ENCODE measurements at places on chromosomes 6 and 20.

GRCh38 chr6:44262467-44263353 lies 2.6 kb downstream of the NFKBIE start:
- DNase-seq, result no peak

DNA sequence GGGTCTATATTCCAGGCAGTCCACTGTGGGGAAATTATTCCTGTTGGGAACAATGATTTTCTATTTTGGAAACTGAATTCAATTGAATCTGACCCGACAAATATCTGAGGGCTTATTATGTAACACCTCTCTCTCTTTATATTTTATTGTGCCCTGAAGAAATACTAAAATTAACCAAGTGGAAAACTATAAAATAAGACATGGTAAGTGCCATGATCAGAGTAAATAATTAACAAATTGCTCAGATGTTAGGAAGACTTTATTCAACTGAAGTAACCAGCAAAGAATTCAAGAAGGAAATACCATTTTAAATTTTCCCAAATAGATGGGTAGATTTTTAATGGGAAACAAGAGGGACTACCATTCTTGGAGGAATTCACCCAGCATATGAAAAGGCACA lies 632.9 kb downstream of the MAFB start:
- no peak for DNase-seq

GRCh38 chr20:38218566-38218885 lies 42.0 kb downstream of the KIAA1755 start:
- DNase-seq, result no peak

DNA sequence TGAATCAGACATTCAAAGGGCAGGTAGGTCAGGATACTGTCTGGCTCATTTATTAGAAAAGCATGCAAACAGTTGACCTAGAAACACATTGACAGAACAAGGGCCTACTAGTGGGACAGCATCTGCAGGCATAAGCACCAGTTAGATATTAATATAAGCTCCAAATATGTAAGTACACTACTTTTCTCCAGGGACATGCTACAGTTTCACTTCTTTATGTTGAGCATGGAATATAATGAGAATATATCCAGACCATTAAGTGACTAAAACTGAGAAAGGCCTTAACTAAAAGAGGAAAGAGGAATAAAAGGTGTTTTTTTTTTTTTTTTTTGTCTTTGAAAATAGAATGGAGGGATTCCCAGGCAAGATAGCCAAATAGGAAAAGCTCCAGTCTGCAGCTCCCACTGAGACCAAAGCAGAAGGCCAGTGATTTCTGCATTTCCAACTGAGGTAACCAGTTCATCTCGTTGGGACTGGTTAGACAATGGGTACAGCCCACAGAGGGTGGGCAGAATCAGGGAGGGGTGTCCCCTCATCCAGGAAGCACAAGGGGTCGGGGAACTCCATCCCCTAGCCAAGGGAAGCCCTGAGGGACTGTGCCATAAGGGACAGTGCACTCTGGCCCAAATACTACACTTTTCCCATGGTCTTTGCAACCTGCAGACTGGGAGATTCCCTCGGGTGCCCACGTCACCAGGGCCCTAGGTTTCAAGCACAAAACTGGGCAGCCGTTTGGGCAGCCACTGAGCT lies 251.6 kb downstream of the PHF3 start:
- DNase-seq, result no peak

DNA sequence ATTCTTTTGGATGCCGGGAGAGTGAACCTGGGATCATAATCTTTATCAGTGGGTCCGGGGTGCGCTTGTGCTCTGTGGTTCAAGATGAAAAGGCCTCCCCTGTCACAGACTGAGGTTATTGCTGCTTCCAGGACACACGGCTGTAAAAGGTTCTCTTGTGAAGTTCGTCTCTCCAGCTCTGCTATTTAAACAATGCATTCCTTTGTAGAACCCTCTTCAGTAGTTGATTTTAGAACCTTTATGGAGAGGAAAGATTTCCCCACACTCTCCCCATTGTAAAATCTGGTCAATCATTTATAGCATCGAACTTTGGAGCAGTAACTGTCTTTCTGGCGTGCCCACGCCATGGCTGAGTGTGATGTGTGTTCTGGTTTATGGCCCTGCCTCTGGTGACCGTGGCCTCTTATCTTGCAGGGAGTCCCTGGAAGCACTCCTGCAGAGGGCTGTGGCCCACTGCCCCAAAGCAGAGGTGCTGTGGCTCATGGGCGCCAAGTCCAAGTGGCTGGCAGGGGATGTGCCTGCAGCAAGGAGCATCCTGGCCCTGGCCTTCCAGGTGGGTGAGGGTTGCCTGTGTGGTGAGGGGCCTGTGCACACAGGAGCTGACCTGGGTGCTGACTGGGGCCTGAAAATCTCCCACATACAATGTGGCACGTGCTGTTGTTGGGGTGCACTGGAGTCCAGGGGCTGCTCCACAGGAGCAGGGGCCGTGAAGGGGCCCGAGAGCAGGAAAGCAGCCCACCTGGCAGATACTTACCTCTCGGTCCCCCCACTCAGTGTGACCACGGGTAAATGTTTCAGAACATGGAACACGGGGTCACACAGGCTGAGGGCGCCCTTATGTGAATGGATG lies 11.6 kb upstream of the C20orf204 start:
- no peak for DNase-seq

DNA sequence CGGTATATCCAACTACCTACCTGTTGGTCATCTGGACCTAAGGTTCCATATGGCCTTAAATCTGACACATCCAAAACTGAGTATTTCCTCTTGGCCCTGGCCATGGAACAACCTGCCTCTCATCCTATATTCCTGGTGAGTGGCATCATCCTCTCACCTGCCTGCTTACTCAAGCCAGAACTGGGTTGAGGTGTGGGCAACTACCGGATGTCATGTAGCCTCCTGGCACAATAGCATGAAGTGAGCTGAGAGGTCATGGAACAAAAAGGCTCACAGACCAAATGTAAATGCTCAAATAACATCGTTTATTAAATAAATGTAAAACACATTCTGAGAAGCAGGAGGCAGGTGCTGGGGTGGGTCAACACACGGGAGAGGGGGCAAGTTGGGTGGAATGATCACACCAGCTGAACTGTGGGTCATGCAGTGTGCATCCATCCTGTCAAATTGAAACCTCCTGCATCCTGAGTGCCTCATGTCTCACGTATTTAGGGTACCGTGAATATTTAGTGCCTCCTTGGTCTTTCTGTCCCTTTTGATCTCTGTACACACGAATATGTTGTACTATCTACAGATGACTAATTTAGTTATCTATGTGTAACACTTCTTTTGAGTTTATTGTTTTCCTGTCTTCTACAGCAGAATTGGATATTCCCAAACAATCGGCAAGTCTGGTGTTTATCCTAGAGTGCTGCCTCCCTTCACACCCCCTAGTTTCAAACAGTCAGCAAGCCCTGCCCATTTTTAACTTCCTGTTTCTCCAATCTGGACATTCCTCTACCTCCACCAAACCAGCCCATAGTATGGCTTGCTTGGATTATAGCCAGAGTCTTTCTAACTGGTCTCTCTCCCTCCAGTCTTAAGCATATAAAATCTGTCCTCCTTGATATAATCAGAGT lies 7.9 kb upstream of the POU5F1 start:
- DNase-seq, result no peak

DNA sequence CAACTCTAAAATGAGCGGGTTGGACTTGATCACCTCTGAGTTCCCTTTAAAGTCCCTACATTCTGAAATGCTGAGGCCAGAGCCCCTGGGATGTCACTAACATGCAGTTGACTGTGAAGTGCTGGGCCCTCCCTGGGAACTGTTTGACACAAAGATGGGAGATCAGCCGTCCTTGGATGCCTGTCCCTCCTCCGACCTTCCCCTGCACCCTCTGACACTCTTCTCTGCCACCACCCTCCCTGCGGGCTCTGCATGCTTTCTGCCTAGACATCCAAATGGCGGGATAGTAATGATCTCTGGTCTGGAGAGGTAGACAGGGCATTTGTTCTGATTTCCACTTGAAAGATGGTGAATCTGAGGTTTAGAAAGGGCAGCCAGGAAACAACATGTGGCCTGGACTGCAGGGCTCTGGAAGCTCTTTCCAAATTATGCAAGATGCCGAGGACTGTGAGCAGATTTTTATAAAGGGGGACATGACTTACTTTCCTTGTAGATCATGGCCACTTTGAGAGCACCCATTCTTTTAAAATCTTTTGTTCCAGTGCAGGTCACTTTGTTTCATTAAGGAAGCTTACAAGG lies 113.2 kb downstream of the ZDHHC14 start:
- no peak for DNase-seq

- DNase-seq, result no peak
Measured at GRCh38 chr6:57220083-57220703, 1.9 kb downstream of the RAB23 start.

- no peak for DNase-seq
Measured at GRCh38 chr6:3350252-3350796, 91.6 kb downstream of the PSMG4 start.

- peak; percentile 73 for DNase-seq
Measured at GRCh38 chr6:138001750-138002349, 105.4 kb downstream of the PERP start.

- no peak for DNase-seq
Measured at GRCh38 chr20:1345030-1345755, 16.3 kb upstream of the SDCBP2 start.

DNA sequence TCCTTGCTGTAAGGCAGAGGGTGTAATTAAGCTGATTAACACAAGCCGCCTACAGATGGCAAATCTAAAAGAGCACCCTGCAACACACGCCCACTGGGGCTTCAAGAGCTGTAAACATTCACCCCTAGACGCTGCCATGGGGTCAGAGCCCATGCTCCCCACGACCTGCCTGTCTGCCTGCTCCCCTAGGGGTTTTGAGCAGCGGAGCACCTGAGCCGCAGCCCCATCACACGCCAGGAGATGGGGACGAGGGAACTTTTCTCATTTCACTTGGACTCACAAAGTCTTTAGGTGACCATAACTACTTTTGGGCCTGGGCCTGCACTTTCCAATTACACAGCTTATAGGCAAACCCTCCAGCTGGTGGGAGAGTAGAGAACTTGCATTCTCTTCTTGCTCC lies 99.0 kb upstream of the SOX4 start:
- peak; percentile 59 for DNase-seq

- DNase-seq, result no peak
Measured at GRCh38 chr20:35453647-35454046, 1.8 kb upstream of the CEP250 start.

- no peak for DNase-seq
Measured at GRCh38 chr6:16198061-16198705, 40.2 kb upstream of the GMPR start.
